Right renal pelvis (tissue), 4 donors: ENCODE measurements at places on chromosomes 13 and 19.

GRCh38 chr13:110880627-110881026, 34.2 kb downstream of the ANKRD10 start:
- DNase-seq: no peak

GRCh38 chr13:109204252-109204651, 574.8 kb downstream of the MYO16 start:
- DNase-seq: no peak

GRCh38 chr13:28313579-28313978, 175.2 kb downstream of the PAN3 start:
- DNase-seq: no peak

DNA sequence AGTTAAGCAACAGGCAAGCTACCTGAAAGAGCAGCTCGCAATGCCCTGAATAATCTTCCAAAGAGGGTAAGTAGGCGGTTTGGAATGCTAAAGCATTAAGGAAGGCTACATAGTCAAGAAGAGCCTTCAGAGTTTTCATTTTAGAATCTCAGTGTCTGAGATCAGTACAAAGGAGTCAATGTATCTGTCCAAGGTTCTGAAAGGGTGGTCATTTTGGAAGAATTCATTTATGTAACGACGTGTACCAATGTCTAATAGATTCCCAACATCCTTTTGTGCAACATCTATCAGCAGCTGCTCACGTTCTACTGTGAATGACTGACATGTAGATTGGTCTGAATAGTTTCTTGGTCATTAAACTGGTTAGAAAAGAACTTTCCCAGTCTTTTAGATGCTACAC, 15.2 kb downstream of the ZNF665 start:
- DNase-seq: no peak

DNA sequence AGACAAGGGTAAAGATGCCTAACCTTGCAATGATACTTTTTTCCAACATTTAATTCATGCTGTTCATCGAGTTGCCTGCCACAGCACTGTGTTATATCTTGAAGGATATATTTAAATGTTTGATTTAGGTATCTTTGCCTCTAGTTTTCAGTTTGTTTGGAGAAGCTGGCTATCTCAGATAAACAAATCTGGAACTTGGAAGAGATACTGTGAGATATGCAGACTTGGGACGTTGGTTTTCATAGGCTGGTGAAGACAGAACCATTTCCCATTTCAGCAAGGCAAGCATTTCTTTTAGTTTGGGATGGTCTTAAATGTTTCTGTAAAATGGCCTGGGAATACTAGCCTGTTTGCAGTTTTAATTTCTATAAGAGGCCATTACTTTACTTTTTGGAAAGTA, 3.3 kb downstream of the RNASEH2B start:
- DNase-seq: no peak

DNA sequence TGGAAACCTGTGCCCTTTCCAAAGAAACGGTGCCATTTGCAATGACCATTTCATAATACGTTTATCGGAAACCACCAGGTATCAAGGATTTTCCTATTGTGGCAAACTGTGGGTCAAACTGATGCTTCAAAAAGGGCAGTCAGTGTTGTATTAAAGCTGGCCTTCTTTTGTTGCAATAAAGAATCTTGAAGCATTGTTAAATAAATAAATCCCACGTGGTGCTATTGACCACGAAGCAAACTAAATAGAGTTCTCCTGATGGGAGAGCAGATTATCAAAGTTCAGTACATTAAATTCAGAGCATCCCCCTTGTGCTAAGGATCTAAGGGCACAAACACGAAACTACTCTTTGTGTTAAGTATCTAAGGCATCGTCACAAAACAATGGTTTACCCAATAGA, 545.9 kb upstream of the MIR17HG start:
- no peak for DNase-seq

DNA sequence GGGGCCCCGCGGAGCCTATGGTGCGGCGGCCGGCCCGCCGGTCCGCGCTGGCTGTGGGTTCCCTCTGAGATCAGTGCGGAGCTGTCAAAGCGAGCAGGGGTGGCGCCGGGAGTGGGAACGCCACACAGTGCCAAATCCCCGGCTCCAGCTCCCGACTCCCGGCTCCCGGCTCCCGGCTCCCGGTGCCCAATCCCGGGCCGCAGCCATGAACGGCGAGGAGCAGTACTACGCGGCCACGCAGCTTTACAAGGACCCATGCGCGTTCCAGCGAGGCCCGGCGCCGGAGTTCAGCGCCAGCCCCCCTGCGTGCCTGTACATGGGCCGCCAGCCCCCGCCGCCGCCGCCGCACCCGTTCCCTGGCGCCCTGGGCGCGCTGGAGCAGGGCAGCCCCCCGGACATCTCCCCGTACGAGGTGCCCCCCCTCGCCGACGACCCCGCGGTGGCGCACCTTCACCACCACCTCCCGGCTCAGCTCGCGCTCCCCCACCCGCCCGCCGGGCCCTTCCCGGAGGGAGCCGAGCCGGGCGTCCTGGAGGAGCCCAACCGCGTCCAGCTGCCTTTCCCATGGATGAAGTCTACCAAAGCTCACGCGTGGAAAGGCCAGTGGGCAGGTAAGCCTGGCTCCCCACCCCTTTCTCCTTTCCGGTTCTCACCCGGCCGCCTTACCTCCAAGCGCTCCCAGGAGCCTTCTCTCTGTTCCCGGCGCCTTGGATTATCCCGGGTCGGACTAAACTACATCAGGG, at the start of gene PDX1:
PDX1 (plus strand) TSS at position 67 of the 743 bp plus-strand sequence; CDS start at position 206, 139 bp downstream.
- no peak for DNase-seq

DNA sequence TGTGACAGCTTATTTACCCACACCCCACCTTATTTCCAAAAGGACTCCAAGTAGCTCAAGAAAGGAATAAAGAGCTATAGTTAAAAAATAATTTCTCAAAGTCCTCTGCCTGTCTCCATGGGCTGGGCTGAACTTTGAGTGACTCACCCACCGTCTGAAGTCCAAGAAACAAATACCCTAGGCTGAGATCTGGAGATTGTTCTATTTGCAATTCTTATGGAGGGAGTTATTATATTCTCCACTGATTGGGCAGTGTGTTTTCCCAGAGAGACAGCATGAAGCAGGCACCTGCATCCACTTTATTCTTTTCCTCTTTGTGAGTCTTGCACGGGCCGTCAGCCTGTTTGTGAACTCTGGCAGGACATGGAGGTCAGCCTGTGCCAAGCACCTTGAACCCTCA, 63.2 kb downstream of the SHISA2 start:
- DNase-seq: no peak

- DNase-seq: no peak
These were observed 4.8 kb downstream of the ABCC4 start for GRCh38 chr13:95296326-95296925.

DNA sequence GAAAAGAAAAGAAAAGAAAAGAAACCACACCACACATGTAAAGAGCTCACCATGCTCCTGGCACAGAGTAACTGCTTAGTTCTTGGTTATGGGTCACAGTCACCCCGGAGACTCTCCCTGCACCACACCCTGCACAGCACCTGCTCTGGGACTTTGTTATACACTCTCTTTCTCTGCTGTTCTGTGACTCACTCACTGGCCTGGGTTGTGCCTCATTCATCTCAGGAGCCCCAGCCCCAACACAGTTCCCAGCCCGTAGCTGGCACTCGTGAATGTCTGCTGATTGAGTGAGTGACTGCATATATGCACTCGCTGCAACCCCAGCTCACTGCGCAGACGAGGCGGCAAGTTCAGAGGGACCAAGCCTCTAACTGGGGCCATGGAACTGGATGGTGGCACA, 22.9 kb upstream of the ZNF507 start:
- DNase-seq: no peak

GRCh38 chr19:16559780-16560276, 12.4 kb downstream of the SLC35E1 start:
- no peak for DNase-seq

GRCh38 chr19:15111758-15112157, 4.6 kb downstream of the SYDE1 start:
- no peak for DNase-seq

GRCh38 chr13:42277618-42278276, 5.8 kb downstream of the AKAP11 start:
- DNase-seq: no peak

GRCh38 chr19:34960940-34961679, 2.9 kb downstream of the ZNF792 start:
- DNase-seq: no peak

GRCh38 chr13:60338754-60339153, 58.3 kb upstream of the TDRD3 start:
- no peak for DNase-seq

GRCh38 chr13:39941911-39942551, 286.6 kb downstream of the COG6 start:
- no peak for DNase-seq

- DNase-seq: no peak
These were observed 89.7 kb upstream of the CLDN10 start for GRCh38 chr13:95462801-95463200.

DNA sequence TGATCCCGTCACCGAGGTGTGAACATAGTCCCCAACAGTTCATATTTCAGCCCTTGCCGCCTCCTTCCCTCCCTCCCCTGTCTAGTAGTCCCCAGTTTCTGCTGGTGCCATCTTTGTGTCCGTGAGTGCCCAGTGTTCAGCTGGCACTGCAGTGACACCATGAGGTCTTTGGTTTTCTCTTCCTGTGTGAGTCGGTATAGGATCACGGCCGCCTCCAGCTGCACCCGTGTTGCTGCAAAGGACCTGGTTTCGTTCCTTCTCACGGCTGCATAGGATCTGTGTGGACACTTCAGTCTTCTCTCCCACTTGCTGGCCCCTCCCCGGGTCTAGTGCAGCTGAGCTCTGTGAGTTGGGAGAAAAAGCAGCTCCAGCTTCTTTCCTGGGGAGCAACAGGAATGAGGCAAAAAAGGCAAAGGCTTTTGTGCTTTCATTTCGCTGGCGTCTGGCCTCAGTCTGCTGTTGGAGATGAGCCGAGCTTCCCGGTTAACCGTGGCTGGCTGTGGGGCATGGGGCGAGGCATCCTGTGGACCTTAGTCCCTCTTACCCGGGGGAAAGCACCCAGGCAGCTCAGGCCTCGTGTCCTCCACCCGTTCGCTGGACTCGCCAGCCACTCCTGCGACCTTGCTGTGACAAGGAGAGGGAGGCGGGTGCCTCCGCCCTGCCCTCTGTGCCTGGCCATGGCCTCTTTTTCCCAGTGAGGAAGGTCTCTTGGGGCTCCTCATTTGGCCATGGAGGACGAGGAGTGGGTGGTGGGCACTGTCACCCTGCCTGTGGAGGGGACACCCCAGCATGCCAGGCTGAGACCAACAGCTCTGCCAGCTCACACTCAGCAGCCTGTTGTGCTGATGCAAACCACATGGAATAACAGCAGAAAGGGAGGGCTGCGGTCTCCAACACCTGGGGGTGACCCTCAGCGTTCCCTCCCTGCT, 196.5 kb downstream of the TEX29 start:
- no peak for DNase-seq

GRCh38 chr13:111521030-111521429, 200.6 kb downstream of the TEX29 start:
- no peak for DNase-seq

GRCh38 chr19:39038098-39038497, 5.7 kb upstream of the FBXO27 start:
- DNase-seq: no peak
